ENCODE measurements at places on chromosomes 7 and 10. TPM values are rescaled to one million over a fixed set of nuclear protein-coding genes. Genes with fewer than 3 reads are reported as not detected.

ADAM12 gene
- 9.4 TPM for total RNA-seq

DOCK1 gene
- total RNA-seq: 34.3 TPM

BEND7 gene
- total RNA-seq: 1.2 TPM

CH25H gene
- total RNA-seq: not detected

DGKB gene
- 0.15 TPM for total RNA-seq

BET1 gene
- 7.9 TPM for total RNA-seq

ING3 gene
- 12.8 TPM for total RNA-seq

ADAM8 gene
- 113 TPM for total RNA-seq

GRCh38 chr10:126199221-126199998 lies 188.9 kb downstream of the ADAM12 start:
- peak; percentile 94 for DNase-seq

DNA sequence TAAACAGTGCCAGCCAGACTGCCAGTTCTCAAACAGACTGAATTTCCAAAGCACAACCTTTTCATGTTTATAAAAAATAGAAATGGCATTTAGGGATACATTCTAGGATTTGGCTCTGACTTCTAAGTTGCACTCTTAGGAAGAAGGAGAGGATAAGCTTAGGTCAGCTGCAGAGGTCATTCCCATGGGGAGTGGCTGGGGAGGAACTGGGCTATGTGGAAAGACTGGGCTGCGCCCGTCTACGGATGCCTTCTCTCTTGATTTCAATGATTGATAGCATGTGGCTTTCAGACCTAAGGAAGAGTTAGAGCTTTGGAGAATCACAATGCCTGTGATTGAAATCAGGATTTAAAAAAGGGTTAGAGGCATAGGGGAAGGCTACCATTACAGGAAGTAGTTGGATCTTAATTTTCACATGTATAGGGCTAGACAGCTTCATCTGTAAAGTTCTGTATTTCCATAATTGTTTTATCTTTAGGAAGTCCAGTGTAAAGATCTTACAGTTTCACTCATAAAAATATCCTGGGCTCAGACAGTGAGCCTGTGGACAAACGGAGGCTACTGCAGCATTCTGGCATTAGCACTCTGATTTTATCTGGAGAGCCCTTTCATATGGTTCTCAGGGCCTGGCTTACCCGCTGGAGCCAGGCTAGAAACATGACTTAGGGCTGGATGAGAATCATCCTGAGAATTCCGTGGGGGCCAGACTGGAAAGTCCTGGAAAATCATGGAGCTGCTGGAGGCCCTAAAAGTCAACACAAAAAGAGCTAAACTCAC lies 29.5 kb downstream of the NUDT5 start:
- no peak for DNase-seq

GRCh38 chr7:91165846-91166230 lies 98.4 kb upstream of the FZD1 start:
- no peak for DNase-seq

GRCh38 chr7:12861070-12861469 lies 173.6 kb downstream of the ARL4A start:
- no peak for DNase-seq

DNA sequence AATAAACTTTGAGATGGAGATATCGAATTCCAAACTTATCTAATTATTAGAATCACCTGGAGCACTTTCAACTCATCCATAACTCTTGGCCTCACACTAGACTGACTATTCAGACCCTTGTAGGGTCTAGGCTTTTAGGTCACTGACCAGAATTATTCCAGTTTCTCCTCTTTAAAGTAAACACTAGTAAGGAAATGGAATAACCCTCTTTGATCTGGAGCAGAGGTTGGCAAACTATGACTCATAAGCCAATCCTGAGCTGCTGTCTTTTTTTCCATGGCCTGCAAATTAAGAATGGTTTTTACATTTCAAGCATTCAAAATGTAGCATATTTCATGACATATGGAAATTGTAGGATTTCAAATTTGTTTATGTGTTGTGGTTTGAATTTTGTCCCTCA lies 1601.9 kb downstream of the REEP3 start:
- DNase-seq: peak; percentile 86

DNA sequence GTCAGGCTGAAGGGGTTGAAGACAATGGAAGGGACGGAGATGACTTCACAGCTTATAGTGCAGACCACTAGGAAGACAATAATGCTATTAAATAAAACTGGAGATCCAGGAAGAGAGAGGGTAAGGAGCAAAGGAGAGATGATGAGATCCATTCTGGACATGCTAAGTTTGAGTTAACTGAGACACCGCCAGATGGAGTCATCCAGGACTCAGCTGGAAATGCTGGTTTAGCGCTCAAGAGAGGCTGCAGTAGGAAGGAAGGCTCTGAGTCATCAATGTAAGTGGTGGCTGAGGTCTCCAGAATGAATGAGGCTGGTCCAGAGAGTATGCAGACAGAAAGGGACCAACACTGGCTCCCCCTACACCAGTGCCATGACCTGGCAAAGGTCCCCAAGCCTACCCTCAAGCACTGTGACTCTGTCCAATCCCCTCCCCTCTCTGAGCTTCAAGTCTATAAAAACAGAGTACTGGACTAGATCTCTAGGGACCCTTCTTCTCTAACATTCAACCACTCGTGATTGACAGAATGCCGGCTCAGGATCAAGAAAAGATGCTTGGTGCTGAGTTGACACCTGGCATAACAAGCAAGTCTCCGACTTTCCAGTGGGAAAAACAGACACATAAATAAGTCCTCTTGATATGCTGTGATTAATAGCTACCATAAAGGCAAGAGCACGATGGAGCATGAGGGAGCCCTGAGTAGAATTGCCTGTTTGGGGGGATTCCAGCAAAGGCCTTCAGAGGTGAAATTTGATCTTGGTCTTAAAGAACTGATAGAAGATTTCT lies 8.9 kb downstream of the GFRA1 start:
- peak; percentile 1 for DNase-seq

DNA sequence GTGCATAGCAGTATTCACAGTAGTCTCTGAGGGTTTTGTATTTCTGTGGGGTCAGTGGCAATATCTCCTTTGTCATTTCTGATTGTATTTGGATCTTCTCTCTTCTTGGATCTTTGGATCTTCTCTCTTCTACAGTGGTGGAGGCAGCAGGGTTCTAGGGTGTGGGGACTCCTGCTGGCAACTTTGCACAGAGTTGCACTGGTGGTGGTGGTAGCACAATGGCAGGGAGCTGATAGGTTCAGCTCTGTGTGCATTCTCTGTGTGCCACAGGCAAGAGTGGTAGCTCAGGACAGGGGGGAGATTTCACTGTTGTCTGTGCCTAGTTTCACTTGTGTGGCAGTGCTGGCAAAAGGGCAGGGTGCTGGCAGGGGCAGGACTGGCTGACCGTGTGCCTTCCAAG lies 35.1 kb upstream of the PRSS37 start:
- no peak for DNase-seq

- DNase-seq: no peak
These were observed 46.8 kb downstream of the KCNH2 start for GRCh38 chr7:150931199-150931869.

DNA sequence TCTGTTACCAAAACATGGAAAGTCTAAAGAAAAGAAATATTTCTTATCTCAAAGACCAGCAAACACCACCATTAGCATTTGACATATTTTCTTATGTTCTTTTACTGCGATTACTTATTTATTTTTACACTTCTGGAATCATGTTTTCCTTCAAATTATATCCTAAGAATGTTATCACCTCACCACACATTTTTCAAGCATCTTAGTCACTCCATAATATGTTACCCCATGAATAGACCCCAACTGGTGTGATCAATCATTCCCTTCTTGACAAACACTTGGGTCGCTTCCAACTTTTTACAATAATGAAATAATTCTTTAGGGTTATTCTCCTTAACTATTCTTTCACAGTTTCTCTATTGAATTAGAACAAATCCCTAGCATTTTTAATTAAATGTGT lies 67.4 kb downstream of the AMPH start:
- no peak for DNase-seq
